A549 treated with RU486 at 1 μM for 4 hours (cell line): ENCODE measurements at places on chromosomes 3 and 15. TPM values are rescaled to one million over a fixed set of nuclear protein-coding genes. Genes with fewer than 3 reads are reported as not detected.

The MINDY4B gene
- not detected in 5 replicates for total RNA-seq

The CCDC54 gene
- not detected in 5 replicates for total RNA-seq

The RBMS3 gene
- total RNA-seq, result 0.40 to 0.91 TPM (median 0.58 TPM) in 5 replicates

The CEP19 gene
- 2.1 to 3.4 TPM (median 2.6 TPM) in 5 replicates for total RNA-seq

The UROC1 gene
- total RNA-seq, result not detected in 5 replicates

The KBTBD13 gene
- total RNA-seq, result not detected in 5 replicates

The BTD gene
- total RNA-seq, result 15.3 to 18.1 TPM (median 16.9 TPM) in 5 replicates

The GOLGA8Q gene
- total RNA-seq, result 0.15 to 0.61 TPM (median 0.25 TPM) in 3 of 5 replicates, not detected in the others

The TMEM44 gene
- 8.8 to 11.3 TPM (median 10.5 TPM) in 5 replicates for total RNA-seq

The MESP1 gene
- total RNA-seq, result 2.1 to 6.8 TPM (median 6.1 TPM) in 5 replicates

The CCRL2 gene
- total RNA-seq, result 0.12 to 0.43 TPM (median 0.23 TPM) in 4 of 5 replicates, not detected in the other

The NANOGP8 gene
- total RNA-seq, result not detected in 5 replicates

The TMC3 gene
- not detected in 5 replicates for total RNA-seq

The GOLGA6A gene
- total RNA-seq, result 0.07 to 0.13 TPM (median 0.08 TPM) in 4 of 5 replicates, not detected in the other

The OXTR gene
- total RNA-seq, result 6.8 to 9.4 TPM (median 8.8 TPM) in 5 replicates

The P2RY1 gene
- 0.31 to 0.49 TPM (median 0.35 TPM) in 5 replicates for total RNA-seq
